ENCODE measurements at places on chromosomes 4 and X.
A peak's percentile ranks its signal among the peaks of the same experiment; 100 is the strongest.

DNA sequence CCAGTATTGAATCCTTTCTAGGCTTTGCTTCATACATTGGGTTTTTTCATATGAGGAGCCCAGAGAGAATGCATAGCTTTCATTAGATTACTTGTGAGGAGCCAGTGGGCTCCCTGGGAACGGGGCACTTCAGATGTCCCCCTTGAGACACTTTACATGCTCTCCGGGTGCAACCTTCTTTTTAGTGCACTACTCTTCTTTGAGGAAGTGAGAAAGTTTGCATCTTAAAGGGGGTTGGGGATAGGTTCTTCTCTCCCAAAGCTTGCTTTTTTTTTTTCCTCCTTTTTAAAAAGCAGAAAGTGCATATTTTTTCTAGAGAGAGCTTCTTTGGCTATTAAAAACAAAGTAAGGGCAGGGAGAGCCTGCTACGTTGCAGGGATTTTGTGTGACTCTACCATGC lies 4.3 kb downstream of the HADH start:
- no peak for DNase-seq

DNA sequence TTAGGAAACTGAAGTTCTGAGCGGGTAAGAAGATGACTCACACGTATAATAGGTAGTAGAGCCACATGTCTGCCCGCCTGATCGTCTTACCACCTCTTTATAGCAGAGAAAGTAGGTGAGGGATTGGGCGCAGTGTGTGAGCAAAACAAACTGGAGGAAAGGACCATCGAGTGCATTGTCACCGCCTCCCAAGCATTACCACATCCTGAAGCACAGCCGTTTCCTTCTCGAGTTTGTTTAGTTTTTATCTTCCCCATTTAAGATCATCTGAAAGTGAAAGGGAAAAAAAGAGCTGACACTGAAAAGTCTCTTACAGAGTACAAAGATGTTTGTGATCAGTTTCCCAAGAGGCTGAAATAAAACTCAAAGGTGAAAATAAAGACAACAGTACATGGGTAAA lies 14.8 kb downstream of the PDK3 start:
- peak; percentile 88 for DNase-seq

- no peak for DNase-seq
These were observed 7.8 kb downstream of the PNCK start for GRCh38 chrX:153665726-153666306.

DNA sequence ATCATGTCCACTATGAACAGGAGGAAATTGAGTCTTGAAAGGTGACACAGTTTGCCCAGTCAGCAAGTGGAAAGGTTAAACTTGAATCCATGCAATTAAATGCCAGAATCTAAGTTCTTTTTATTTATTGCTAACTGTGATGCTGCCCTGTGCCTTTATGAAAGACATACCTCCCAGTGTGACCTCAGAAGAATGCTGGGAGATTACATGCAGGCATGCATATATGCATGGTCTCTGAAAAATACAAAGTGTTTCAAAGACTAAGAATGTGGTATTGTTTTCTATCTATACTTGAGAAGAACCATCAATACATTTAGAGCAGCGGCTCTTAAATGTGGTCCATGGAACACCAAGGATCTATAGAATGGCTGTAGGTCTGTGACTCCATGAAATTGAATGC lies 45.6 kb downstream of the CCDC149 start:
- DNase-seq = no peak

DNA sequence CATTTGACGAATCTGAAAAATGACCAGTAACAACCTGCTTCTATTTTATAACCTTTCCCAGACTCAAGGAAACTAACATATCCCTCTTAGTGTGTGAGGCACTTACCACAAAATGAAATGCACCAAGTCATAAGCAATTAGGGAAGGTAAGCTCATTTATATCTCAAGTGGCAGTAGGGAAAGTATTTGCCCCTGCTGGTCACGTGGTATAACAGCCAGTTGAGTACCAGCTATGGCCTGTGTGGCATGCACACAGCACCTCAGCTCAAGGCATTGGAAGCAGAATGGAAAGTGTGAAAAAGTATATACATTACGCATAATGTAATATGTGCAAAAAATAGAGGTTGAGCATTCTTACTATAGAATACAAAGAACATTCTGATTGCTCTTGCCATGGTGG lies 178.3 kb upstream of the GYPA start:
- DNase-seq = no peak

- peak; percentile 62 for DNase-seq
These were observed 9.6 kb downstream of the HAUS7 start for GRCh38 chrX:153460826-153461225.

- no peak for DNase-seq
These were observed 55.0 kb downstream of the LRBA start for GRCh38 chr4:150960079-150960478.

- DNase-seq = no peak
These were observed 534.1 kb upstream of the GALNTL6 start for GRCh38 chr4:171279131-171279530.

DNA sequence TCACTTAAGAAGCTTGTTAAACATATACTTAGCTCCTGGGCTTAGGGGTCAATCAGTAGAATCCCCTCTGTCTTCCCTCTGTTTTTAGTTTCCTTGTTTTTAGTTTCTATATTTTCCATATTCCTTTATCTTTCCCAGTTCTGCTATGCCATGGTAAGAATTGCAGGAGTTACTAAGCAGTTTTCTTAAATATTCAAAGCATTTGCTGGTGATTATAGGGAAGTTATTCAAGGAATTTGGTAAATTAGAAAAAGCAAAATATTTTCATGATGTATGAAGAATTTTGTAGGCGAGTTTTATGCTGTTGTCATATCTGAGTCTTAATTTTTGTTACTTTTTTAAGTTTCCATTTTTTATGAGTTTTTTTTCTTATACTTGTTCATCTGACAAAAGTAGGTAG lies 91.6 kb upstream of the NUDT6 start:
- no peak for DNase-seq

DNA sequence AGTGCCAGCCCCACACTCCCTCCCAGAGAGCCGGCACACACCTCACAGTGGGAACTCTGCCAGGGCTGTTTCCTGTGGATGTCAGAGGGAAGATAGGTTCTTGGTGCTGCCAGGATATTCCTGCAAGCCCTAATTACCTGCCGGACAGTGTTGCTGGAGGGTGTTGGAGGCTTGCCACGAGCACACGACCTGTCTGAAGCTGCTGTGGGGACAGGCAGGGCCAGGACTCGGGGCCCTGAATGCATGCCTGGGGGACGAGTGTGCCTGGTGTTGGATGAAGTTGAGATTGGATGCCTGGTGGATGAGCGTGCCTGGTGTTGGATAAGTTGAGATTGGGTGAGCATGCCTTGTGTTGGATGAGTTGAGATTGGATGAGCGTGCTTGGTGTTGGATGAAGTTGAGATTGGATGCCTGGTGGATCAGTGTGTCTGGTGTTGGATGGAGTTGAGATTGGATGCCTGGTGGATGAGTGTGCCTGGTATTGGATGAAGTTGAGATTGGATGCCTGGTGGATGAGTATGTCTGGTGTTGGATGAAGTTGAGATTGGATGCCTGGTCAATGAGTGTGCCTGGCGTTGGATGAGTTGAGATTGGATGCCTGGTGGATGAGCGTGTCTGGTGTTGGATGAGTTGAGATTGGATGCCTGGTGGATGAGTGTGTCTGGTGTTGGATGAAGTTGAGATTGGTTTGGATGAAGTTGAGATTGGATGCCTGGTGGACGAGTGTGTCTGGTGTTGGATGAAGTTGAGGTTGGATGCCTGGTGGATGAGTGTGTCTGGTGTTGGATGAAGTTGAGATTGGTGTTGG lies 23.2 kb upstream of the UVSSA start:
- DNase-seq = no peak

DNA sequence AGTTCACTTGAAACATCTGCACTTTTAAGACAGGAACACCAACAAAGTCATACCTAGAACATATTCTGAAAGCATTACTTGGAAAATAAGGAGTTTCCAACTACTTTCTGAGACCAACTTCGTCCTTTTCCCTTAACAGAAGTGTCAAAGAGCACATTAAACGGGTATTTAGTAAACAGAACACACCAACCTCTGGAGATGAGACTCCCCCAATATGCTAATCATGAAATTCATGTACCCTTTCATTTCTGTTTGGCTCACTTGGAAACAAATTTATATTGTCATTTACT lies 69.2 kb downstream of the NOCT start:
- no peak for DNase-seq

DNA sequence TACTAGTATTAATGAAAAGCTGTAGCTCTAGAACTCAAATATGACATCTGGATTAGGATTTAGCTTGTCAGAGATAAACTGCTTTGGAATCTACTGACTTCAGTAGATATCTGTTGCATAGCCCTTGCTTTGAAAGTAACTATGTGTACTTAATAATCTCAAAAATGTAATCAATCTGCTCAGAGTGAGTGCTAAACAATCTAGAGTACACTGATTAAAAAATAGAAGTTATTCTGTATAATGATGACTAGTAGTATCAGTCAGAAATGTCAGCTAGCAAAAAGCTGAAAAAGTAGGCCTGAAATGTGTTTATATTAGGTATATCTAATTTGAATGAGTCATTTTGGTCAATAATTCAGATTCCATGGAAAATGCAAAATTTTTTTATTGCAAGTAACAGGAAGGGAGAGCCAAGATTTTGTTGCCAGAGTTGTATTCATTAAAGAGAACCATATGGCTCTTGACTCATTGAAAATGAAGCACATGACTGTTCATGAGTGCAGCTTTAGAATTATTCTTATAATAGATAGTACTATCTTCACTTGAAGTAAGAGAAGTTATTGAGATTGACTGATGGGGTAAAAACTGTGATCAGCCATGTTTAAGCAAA lies 20.0 kb downstream of the CLCN3 start:
- DNase-seq = no peak

DNA sequence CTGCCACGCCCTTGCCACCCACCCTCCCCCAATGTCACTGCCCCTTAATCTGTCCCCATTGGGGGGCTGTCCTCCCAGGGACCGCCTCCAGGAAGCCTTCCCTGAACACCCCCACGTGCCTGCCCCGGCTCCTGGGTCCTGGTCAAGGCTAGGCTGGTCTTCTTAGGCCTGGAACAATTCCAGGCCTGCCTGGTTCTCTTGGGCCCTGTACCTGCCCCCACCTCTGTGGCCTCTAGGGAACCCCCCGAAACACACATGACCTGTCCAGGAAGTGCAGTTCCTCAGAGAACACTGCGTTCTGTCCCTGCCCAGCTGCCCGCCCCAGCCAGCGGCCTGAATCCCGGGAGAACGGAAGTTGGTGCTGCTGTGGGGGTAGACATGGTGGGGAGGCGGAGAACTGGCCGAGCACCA lies 5.1 kb downstream of the MXD4 start:
- DNase-seq = no peak

GRCh38 chrX:63657821-63658220 lies 127.2 kb downstream of the ARHGEF9 start:
- no peak for DNase-seq

DNA sequence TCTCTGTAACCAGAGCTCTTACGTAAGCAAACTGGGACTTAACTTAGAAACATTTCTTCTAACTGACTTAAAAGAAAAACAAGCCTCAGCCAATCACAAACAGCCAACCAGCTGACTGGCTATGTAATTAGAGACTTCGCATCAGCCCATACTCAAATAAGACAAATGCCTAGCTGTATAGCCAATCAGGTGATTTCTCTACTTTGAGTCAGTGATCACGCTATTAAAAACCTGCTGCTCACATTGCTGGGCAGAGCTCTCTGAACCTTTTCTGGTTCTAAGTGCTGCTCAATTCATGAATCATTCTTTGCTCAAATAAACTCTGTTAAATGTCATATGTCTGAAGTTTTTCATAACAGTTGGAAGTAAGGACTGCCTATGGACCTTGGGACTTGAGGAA lies 9.9 kb upstream of the SMIM10L2A start:
- DNase-seq = no peak

GRCh38 chr4:110164856-110165255 lies 33.6 kb downstream of the ELOVL6 start:
- DNase-seq = no peak

DNA sequence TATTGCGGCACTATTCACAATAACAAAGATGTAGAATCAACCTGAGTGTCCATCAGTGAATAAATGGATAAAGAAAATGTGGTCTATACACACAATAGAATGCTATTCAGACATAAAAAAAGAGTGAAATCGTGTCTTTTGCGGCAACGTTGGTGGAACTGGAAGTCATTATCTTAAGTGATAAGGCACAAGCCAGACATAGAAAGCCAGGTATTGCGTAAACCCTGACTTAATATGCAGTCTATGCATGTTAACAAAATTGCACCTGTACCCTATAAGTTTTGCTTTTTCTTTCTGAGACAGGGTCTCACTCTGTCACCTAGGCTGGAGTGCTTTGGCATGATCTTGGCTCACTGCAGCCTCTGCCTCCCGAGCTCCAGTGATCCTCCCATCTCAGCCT lies 28.6 kb downstream of the KIAA0232 start:
- DNase-seq = no peak

DNA sequence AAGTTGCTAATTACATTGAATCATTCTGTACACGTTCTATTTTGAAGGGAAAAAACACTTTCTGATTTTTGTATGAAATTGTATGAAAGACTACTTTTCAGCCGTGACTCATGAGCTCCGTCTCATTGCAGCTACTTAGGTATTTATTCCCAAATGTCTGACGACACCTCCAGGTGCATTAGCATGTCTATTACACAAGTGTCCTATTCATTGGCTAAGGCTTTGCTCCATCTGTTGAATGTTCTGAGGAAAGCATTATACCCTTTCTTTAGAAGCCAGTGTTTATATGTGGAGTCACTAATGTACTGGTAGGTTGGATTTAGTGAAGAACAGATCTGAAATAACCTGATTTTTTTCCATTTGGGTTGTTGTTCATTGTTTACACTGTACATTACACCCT lies 51.8 kb downstream of the MAP7D3 start:
- no peak for DNase-seq

DNA sequence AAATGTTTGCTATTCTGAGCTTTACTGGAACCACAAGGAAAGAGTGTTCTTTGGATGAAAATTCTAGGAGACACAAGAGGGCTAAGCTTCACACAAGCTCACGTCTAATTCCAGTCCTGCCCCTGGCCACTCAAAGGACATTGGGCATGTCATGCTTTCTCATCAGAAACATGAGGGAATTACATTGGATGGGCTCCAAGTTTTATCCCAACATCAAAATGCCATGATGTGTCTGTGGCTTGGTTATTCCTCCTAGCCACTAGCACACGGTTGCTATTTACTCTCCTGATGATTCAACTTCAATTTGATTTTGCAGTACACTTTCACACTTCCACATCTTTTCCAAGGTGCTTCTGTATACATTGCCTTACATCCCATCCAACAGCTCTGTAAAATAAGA lies 149.6 kb upstream of the FAM9B start:
- no peak for DNase-seq

GRCh38 chrX:120365320-120365719 lies 3.4 kb downstream of the ATP1B4 start:
- DNase-seq = peak; percentile 58

DNA sequence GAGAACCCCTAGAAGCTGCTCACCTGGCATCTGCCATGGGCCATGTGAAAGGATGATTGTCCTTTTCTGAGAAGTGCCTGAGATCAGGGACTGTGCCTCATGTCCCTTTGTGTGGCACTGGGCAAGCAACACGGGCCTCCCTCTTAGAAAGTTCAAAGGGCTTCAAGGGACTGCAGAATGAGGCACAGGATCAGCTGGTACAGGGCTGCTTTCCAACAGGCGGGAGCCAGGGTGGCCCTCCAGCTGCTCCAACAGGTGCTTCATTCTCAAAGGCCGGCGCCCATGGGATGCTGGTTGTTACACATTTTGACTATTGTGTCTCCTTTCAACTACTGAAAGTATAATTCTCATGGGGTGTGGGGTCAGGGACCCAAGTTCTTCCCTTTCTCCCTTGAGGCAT lies 114.7 kb downstream of the ENPP6 start:
- no peak for DNase-seq
